ENCODE measurements at places on chromosomes 16 and 17. TPM values are rescaled to one million over a fixed set of nuclear protein-coding genes. Genes with fewer than 3 reads are reported as not detected.

CPHXL2 gene
- total RNA-seq: not detected

CD79B gene
- total RNA-seq: 2.0 TPM

GRCh38 chr17:53516636-53517035 is 306.1 kb upstream of the KIF2B start:
- DNase-seq: no peak

DNA sequence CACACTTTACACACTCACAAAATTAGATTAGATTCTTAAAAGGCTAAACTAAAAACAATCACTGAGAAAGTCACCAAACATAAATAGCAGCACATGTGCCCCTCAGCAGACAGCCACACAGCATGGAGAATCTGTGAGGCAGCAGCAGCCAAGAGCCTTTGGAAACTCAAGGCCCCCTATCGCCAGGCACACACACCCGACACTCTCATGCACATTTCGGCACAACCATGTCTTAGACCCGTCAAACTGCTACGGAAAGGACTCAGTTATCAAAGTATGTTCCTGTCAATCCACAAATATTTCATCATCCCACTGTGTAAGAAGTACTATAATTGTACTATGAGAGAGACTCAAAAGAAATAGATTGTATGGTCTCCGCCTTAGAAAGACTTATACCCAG is 20.9 kb downstream of the UBE2O start:
- no peak for DNase-seq

DNA sequence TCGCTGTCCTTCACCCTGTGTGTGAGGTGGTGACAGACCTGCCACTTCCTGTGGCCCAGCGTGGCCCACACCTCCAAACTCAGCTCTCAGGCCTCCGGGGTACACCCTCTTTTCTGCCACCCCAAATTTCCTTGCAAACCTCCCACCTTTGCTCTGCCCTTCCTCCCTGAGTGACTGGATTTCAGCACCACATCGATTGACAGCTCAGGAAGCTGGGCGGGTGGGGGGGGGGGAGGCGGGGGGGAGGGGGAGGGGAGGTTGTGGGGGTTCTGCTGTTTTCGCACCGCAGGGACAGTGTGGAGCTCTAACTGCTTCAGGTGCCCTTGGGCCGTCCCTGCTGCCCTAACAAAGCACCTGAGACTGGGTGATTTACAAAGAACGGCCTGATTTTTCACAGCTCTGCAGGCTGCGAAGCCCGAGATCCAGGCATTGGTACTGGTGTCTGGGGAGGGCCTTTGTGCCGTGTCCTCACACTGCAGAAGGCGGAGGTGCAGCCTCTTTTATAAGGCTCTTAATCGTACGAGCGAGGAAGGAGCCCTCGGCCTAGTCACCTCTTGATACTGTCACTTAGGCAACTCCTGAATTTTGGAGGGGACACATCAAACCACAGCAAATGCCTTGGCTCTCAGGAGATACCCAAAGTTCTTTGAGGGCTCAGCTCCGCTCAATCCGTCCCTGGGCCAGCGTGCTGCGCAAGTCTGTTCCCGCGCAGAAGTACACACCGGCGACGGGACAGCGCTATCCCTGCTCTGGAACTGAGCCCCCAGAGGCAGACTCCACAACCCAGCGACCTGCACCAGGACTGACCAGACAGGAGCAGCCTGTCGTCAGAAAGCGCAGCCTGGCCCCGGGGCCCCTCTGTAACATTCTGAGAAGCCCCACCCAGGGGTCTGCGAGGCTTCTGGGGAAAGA is 3.6 kb downstream of the NDUFAF8 start:
- DNase-seq: no peak
